ENCODE measurements at places on chromosomes 16 and 17. TPM values are rescaled to one million over a fixed set of nuclear protein-coding genes. Genes with fewer than 3 reads are reported as not detected.

DNA sequence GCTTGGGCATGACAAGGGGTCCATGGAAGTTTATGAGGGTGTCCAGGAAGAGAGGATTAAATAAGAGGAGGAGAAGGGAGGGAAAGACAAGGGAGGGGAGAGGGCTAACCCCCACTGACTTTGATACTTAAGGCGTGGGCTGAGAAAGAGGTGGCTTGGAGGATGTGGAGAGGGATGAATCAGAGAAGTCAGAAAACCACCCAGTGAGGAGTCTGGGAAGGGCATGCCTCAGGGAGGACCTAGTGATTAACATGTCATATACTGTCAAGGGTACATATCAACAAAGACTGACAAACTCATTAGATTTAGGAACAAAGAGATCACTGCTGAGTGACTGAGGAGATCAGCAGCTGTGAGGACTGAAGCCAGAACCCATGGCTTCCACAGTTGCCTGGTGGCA, 145.4 kb downstream of the IRX5 start:
- no peaks in the 10 kb centered on the region for H3K4me1 ChIP-seq
- DNase-seq = no peak
- no peaks in the 10 kb centered on the region for H3K36me3 ChIP-seq

GRCh38 chr17:44599298-44600175, 42.3 kb downstream of the FZD2 start:
- peak; percentile 72 for DNase-seq
- no peaks in the 10 kb centered on the region for H3K27me3 ChIP-seq
- H3K4me1 ChIP-seq = peaks cover 23% of the 10 kb centered on the region
- H3K36me3 ChIP-seq = no peaks in the 10 kb centered on the region
- 0 out of 2 replicates have a peak overlapping the region, but pooled peaks have one; percentile 24 for H3K27ac ChIP-seq
- H3K4me3 ChIP-seq = no peak overlapping the region

- H3K27me3 ChIP-seq = no peaks in the 10 kb centered on the region
- H3K27ac ChIP-seq = no peak overlapping the region
- peaks cover 20% of the 10 kb centered on the region for H3K4me1 ChIP-seq
- H3K4me3 ChIP-seq = no peak overlapping the region
These were observed 50.2 kb downstream of the WSB1 start for GRCh38 chr17:27343977-27344607.

DNA sequence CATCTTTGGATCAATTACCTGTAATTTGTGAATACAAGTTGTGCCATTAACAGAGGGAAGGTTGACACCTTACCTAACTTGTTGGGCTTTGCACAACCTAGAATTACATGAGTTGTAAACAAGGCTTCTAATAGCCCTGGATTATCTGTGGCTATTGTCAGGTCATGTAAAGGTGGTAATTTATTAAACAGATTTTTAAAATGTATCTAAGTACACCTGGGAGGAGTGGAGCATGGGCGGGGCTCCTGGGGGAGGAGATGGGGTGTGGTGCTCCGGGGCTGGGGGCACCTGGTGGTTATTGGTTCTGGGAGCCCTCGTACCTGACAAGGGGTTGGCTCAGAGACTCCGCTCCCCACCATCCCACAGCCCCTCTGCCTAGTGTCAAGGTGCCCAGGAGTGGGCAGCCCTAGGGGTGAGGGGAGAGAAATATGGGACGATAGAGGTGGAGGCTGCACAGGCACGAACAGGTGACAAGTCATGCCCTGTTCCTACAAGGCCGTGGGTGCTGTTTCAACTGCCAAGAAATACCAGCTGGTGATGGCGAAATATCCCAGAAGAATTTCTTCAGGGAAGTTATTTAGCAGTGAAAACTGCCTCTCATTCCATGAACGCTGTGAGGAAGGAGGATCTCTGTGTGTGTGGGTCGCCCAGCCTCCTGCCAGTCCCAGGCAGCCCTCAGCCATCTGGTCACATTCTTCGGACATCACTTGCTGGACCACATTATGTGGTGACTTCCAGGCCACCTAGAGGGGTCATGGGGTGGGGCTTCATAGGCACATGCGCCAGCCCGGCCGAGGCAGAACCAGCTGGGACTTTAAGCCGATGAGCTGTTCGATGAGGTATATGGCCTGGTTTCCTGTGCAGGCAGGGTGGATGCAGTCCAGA, 55.5 kb upstream of the IRX3 start:
- DNase-seq = peak; percentile 81
- no peak overlapping the region for H3K4me3 ChIP-seq
- H3K36me3 ChIP-seq = no peaks in the 10 kb centered on the region
- H3K4me1 ChIP-seq = peaks cover 25% of the 10 kb centered on the region

GRCh38 chr16:84121007-84121406, 4.3 kb upstream of the MBTPS1 start:
- no peak for DNase-seq
- no peak overlapping the region for H3K27ac ChIP-seq
- no peaks in the 10 kb centered on the region for H3K27me3 ChIP-seq
- no peaks in the 10 kb centered on the region for H3K36me3 ChIP-seq

- no peak overlapping the region for H3K4me3 ChIP-seq
- H3K4me1 ChIP-seq = no peaks in the 10 kb centered on the region
- H3K27ac ChIP-seq = no peak overlapping the region
- H3K36me3 ChIP-seq = no peaks in the 10 kb centered on the region
- no peaks in the 10 kb centered on the region for H3K27me3 ChIP-seq
These were observed 23.8 kb downstream of the TMEM94 start for GRCh38 chr17:75480281-75480680.

DNA sequence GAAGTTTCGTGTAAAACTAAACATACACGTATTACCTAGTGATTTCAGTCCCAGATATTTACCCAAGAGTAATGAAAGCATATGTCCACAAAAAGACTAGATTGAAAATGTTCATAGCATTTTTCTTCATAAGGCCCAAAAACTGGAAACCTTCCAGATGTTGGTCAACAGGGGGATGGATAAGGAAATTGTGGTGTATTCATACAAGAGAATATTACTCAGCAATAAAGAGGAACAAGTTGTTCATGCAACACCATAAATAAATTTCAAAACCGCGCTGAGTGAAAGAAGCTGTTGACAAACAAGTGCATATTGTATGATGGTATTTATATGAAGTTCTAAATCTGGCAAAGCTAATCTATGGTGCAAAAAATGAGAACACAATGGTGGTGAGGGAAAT, 54.1 kb upstream of the NFAT5 start:
- no peak overlapping the region for H3K4me3 ChIP-seq
- DNase-seq = no peak
- H3K4me1 ChIP-seq = peaks cover 44% of the 10 kb centered on the region

GRCh38 chr17:52899235-52899634, 740.7 kb upstream of the CA10 start:
- H3K27ac ChIP-seq = no peak overlapping the region
- no peaks in the 10 kb centered on the region for H3K27me3 ChIP-seq
- no peak overlapping the region for H3K4me3 ChIP-seq
- DNase-seq = no peak

KRT20 gene
- total RNA-seq = not detected

CLDN6 gene
- 0.26 TPM for total RNA-seq

FSCN2 gene
- total RNA-seq = 4.3 TPM

CUEDC1 gene
- total RNA-seq = 60.7 TPM

GLTPD2 gene
- total RNA-seq = not detected
